ENCODE measurements at places on chromosomes 3 and 15.

- no peak for DNase-seq
Observed at GRCh38 chr15:76078285-76078877, 18.6 kb downstream of the TMEM266 start.

DNA sequence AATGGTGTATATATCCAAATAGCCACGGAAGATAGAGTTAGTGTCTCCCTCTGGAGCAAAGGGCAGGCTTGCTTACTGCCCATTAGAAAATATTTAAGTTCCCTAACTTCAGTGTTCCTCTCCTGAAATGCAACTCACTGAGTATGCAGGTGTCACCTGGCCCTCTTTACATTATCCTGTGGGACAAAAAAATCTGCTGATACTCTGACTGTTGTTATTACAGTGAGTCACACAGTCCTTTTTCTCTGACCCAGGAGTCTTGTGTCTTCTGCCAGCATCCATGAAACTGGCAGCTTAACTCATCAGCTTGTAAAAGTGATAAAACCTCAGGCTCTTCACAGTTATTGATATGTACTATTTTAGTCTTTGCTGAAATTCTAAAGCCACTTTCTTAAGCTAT is 42.2 kb upstream of the RASGRF1 start:
- DNase-seq = no peak

DNA sequence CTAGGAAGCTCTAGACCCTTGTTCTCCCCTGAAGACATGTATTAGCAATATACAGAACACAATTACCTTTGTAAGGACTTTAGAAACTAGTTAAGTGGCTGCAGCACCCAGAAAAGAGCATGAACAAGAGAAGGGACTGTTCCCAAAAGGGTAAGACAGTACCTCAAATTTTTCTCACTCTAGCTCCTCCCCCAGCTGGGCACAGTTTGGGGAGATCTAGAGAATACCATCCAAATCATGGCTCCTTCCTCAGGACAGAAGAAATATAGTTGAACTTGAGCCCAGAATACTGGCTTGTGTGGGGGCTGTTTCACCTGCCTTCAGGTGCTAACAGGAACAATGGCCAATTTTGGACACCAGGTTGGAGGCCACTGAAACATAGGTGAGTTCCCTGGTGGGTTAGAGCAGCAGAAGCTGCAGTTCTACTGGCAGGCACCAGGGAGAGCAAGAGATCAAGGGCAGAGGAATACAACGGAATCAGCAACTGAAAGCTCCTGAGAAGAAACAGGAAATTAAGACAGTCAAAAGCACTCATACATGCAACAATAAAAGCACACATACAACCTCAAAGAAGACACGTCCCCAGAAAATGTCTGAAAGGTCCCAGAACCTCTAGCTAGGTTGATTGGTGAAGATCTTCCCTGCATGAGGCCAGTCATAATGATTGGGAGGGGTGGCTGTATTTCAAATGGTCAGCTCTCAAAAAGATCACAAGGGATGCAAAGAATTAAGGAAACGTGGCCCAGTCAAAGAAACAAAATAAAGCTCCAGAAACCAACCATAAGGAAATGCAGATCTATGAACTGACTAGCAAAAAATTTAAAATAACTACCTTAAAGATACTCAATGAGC is 104.9 kb upstream of the ASB14 start:
- DNase-seq = peak; percentile 50

DNA sequence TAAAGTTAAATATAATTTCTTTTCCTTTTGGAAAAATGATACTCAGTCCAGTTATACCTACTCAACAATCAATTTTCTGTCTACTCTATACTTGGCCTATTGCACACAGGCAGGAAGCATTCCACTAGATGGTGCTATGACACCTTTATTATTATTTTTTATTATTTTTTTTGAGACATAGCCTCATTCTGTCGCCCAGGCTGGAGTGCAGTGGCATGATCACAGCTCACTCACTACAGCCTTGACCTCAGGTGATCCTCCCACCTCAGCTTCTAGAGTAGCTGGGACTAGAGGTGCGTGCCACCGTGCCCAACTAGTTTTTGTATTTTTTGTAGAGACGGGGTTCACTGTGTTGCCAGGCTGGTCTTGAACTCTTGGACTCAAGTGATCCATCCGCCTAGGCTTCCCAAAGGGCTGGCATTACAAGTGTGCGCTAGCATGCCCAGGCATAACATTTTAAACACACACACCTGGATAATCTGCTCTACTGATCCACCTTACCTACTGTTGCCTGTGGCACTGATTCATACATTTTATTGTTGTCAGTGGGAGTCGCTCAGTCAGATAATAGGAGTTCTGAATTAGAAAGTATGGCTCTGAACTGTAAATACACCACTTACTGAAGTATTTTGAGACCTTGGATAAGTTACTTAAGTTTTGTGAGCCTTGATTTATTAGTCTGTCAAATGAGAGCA is 56.2 kb downstream of the EIF3J start:
- peak; percentile 10 for DNase-seq

DNA sequence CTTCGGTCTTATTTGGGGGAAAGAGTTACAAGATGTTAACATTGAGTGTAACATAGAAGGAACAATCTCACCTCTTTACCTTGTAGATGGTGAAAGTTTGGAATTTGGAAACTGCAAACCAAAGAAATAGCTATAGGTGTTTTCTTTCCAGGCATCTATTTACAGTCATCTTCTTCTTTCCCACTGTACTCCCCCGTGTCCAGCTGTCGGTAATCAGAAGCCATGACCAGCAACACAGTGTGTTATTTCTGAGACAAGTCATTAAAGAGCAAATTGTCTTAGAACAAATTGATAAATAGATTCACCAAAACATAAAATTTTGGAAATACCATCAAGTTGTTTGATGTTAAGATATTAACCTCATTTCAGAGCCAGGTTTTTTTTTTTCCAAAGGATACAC is 590.5 kb upstream of the NAALADL2 start:
- DNase-seq = no peak

GRCh38 chr3:159260049-159260662 is 458.3 kb downstream of the MFSD1 start:
- DNase-seq = peak; percentile 84

DNA sequence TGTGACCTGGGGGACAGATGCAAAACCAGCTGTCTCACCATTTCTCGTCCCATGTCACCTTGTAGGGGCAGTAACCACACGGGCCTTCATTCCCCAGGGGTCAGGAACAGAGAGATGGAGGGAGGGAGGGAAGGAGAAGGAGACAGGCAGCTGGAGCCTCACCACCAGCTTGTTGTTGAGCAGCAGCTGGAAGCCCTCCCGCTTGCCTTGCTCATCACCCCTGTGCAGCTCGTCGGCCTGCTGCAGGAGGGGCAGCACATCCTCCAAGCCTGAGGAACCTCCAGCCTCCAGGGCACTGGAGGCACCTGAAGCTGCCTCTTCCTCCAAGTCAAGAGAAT is 10.3 kb downstream of the RMDN3 start:
- no peak for DNase-seq
